Naive thymus-derived CD8-positive, alpha-beta T cell (primary cell): ENCODE measurements at places on chromosomes 16 and 17. TPM values are rescaled to one million over a fixed set of nuclear protein-coding genes. Genes with fewer than 3 reads are reported as not detected.

DNA sequence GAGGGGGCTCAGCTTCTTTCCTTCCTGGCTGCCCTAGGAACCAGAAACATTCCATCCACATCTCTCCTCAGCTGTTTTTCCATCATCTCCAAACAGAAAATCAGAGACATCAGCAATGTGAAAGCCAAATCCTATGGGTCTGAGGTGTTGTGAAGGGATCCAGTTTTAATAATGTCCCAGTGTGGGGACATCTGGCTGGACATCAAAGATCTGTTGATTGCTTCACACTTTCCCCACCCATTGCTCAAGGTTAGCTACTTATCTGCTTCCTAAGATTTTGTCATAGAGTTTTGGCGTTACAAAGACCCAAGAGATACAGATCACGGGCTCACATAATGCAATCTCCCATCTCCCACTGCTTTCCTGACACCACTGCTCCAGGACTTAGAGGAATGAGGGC is 47.8 kb upstream of the AXIN2 start:
- no peak for DNase-seq

DNA sequence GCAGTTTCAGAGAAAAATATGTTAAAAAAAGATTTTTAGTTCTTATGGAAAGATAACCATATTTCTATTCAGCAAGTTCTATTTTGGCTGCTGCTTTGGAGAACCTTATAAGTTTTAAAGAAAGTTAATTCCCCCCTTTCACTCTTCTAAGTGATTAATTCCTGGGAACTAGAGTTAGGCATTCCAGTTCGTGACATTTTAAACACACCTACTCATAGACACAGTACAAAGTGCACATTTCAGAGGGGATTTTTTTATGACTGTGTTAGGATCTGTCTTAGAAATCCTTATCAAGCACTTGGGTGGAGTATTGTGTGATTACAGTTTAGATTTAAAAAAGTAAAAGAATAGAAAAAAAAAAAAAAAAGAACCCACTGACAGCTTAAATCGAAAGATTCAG is 3.5 kb upstream of the CDH11 start:
- DNase-seq, result no peak

DNA sequence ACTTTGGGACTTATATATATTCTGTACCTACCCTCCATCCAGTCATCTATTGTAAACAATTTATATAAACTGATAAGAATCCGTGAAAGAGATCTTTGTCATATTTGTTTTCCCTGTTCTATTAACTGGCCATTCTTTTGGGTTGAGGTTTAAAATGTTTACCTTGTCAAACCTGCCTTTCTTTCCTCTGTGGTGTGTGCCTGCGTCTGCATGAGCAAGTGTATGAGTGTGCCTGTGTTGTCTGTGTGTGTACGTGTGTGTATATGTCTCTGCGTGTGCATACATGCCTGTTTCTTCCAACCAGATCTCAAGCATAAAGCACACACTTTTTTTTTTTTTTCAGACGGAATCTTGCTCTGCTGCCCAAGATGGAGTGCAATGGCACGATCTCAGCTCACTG is 201.5 kb downstream of the C16orf95 start:
- no peak for DNase-seq

DNA sequence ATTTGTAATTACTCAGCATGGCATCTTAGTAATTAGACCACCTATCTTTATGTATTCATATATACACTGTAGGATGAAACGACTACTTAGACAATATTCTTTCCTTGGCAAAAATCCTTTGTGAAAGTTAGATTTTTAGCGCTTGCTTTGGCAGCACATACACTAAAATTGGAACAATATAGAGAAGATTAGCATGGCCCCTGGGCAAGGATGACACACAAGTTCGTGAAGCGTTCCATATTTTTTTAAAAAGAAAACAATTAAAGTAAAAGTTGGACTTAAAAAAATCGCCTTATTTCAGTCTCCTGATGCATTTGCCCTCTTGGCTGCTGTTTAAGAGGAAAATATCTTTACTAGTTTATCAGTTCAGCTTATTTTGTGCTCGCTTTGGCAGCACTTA is 10.5 kb downstream of the IGSF6 start:
- no peak for DNase-seq

CACNG1 gene
- not detected for total RNA-seq

KRT33B gene
- not detected for total RNA-seq

SLC5A11 gene
- 0.22 TPM for total RNA-seq
